ENCODE measurements at places on chromosomes 1 and 21.
A peak's percentile ranks its signal among the peaks of the same experiment; 100 is the strongest.

GRCh38 chr1:239608469-239608868 lies 222.1 kb downstream of the CHRM3 start:
- no peak for DNase-seq

DNA sequence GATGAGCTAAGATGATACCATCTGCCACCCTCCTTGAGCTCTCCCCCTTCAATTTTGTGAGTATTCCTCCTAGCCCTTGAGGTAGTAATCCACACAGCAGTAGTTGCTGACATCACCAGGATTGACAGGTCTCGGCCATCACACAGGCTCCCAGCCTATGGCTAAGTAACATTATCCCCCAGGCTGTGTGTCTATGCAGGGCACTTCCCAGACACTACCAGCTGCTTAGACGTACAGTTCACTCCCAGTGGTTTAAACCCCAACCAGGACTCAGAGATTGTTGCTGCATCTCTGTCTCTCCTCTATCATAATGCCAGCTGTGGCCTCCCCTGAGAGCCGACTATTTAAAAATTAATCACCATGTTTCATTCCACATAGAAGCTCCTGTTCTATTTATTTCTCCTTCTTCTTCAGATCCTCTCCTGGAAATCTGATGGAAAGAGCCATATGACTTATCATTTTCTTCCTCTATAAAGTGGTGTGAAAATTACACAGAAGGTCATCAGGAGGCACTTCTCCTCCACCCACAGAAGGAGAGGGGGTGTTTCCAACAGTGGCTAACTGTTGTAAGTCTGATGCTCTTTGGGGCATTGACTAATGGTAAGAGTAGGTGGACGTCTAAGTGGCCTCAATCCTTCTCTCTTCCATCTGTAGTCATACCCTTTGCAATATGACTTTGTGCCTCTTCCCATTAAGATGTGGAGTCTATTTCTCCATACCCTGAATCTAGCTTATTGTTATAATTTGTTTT lies 396.3 kb downstream of the SETD4 start:
- peak; percentile 84 for DNase-seq

DNA sequence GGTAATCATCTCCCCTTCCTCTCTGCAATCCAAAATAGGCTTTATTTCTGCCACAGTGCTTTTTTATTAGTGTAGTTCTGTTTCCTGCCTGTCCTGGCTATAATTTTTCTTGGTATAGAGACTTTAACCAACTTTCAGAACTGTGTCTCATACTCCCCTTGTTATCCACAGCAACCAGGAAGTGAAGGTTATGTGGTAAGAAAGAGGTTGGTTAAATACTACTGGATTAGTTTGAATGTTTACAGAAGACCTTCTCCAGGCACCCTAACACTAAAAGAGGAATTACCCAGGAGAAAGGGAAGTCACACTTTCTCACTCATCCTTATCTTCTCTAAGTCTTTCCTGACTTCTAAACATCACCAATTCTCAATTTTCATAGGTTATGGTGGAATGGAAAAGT lies 17.8 kb upstream of the TNFSF4 start:
- DNase-seq: no peak

DNA sequence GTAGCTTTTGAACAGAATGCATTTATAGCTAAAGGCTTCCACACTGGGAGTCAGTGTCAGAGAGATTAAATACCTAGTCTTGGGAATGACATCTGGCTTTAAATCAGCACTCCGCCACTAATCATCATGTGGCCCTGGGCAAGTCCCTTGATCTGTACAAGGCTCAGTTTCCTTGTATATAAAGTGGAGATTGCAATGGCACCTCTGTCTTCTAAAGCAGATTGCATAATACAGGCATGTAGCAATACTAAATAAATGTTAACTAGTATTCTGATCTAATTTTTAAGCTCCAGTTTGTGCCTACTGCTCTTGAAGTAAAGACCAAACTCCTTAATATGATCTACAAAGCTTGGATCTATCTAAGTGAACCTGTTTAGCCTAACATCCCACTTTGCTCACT lies 249.4 kb downstream of the PLPP3 start:
- DNase-seq: peak; percentile 73

DNA sequence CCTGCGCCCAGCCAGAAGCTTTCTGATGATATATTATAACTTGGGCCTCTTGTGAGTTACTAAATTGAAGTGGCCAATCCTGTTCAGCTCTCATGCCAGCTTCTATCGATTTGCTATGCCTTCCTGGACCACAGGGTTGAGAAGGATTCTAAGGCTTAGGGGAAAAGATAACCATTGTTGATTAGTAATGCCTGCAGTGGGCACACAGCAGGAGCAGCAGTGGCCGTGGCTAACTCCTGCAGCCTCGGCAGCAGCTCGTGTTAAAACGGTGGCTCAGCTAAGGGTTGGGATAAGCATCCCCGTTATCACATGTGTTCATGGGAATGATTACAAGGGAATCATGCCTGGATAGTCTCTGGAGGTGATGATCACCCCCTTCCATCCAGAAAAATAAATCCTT lies 20.5 kb upstream of the KCNE2 start:
- DNase-seq: no peak

- DNase-seq: peak; percentile 51
Observed at GRCh38 chr1:63575340-63575826, 17.8 kb upstream of the PGM1 start.

GRCh38 chr1:230584660-230585059 lies 57.6 kb upstream of the COG2 start:
- no peak for DNase-seq

GRCh38 chr21:30211071-30211470 lies 4.8 kb downstream of the CLDN8 start:
- DNase-seq: no peak

GRCh38 chr1:54409156-54410142 lies 3.3 kb upstream of the SSBP3 start:
- DNase-seq: peak; percentile 42

DNA sequence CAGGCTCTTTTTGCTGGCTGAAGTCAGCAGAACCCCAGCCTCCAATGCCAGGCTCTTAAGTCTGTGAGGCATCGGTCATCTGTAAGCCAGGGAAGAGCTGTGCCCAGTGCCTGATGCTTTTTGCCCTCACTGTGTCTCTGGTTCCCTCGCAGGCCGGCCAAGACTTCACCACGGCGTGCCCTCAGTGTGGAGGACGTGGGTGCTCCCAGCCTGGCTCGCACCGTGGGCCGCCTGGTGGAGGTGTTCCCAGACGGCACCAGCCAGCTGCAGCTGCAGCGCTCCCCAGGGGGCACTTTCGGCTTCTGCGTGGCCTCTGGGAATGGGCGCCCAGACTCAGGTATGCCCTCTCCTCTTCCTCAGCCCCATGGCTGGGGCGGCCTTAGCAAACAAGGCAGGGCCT lies 32.5 kb downstream of the KIAA1614 start:
- DNase-seq: no peak

DNA sequence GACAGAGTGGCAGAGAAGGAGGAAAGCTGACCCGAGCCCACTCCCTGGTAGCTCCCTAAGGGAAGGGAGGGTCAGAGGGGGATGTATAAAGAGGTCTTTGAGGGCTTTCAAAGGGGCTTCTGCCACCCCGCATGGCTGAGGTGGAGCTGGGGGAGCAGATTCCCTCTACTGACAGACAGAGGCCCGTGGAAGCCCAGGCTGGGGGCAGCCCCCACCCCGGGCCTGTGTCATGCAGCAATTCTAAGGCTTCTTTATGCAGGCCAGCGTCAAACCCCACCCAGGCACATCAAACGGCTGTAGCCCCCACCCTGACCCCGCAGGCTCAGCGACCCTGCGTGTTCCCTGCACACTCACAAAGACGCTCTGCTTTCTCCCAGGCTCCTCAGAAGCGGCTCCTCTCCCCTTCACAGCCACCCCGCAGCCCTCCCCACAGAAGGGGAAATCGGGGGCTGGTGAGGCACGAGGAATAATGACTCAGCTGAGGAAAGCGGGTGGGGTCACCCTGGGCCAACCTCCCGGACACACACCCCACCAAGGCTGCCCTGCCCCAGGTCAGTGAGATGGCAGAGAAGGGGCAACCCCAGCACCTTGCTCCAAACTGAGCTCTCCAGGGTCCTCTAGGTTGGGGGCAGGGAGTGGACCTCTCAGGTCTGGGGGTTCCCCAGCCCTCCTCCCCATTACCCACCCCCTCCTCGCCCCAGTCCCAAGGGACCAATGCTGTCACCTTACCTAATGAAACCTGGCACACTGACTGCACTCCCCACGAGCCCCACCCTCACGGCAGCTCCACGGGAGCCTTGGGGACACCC lies 10.8 kb downstream of the SLC45A3 start:
- DNase-seq: peak; percentile 83

DNA sequence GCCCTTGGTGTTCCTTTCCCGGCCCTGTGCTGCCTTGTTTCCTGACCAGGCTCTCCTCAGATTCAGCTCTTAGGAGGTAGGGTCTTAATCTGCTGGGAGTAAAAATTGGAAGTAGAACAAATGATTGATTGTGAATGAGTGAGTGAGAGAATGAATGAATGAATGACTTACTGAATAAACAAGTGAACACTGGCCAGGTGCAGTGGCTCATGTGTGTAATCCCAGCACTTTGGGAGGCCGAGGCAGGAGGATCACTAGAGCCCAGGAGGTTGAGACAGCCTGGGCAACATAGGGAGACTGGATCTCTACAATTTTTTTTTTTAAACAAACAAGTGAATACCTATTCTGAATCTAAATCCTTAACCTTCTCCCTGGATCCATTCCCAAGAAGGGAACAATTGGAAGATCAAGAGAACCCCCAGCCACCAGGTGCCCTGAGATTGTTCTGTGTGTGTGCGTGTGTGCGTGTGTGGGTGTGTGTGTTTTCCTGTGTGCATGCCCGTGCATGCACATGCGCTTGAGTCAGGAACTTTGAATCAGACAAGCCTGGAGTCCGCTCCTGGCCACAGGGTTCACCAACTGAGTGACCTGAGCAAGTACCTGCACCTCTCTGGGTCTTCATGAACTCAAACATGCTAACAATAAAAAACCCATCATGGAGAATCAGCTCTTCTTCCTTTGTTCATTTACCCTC lies 24.3 kb upstream of the CITED4 start:
- peak; percentile 34 for DNase-seq

DNA sequence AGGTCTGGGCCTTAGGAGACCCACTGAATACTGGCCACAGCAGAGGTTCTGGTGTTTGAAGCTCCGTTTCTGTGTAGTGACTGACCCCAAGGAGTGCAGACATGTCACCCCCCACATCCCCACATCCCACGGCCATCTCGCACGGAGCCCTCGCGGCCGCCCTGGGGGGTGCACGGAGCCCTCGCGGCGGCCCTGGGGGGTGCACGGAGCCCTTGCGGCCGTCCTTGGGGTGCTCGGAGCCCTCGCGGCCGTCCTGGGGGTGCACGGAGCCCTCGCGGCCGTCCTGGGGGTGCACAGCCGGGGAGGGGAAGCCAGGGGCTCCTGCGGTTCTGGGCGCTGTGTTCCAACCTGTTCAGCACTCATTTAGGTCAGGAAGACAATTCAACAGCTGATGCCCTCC lies 68.4 kb downstream of the SCCPDH start:
- DNase-seq: no peak

- no peak for DNase-seq
Observed at GRCh38 chr1:205267306-205267902, 39.7 kb downstream of the TMCC2 start.

DNA sequence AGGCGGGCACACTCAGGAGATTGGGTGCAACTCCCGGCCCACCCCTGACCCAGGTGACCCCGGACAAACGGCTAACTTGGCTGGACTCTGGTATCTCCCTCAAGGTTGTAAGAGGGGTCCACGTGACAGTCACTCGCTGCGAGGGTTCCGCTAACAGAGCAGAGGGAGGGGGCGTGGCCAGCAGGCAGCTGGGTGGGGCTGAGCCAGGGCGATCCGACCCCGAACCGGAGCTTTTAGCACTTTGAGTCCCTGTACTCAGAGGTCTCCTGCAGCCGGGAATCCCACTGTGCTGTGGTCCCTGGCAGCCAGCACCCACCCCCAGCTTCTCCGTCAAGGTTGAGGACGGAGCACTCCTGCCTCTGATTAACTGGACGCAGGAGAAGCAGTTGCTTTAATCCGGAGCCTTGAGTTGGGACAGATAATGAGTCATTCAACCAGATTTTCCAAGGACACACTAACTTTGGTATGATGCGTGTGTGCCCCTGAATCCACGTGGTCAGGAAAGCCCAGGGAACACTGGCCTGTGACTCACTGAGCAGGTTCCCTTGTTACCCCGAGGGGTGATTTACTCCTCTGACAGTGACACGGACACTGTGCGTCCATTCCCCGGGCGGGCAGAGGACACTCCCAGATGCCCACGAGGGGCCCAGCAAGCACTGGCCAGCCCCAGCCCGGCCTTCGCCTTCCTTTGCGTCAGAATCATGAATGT lies 16.8 kb downstream of the TRPM2 start:
- DNase-seq: peak; percentile 70

- DNase-seq: peak; percentile 38
Observed at GRCh38 chr1:168474322-168474721, 69.5 kb downstream of the XCL2 start.

DNA sequence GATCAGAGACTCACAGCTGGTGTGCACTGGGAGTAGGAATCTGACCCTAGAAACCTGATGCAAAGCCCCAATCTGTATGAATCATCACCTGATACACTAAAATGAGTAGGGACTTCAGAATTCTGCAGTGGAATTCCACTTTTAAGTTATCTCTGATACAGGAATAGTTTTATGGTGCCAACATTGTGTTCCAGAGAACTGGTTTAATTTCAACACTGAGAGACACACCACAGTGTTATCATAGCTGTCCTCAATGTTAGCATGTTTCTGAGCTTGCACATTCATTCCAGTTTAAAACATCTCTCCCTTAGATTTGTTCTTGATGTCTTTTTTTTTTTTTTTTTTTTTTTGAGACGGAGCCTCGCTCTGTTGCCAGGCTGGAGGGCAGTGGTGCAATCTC lies 7.1 kb downstream of the UTS2 start:
- no peak for DNase-seq

- DNase-seq: no peak
Observed at GRCh38 chr1:35575416-35575958, 2.4 kb downstream of the TFAP2E start.

GRCh38 chr1:78871249-78871648 lies 135.3 kb downstream of the ADGRL4 start:
- no peak for DNase-seq

GRCh38 chr1:96513136-96513535 lies 208.4 kb upstream of the PTBP2 start:
- DNase-seq: no peak

GRCh38 chr1:12125422-12126355 lies 41.1 kb upstream of the TNFRSF1B start:
- peak; percentile 74 for DNase-seq

DNA sequence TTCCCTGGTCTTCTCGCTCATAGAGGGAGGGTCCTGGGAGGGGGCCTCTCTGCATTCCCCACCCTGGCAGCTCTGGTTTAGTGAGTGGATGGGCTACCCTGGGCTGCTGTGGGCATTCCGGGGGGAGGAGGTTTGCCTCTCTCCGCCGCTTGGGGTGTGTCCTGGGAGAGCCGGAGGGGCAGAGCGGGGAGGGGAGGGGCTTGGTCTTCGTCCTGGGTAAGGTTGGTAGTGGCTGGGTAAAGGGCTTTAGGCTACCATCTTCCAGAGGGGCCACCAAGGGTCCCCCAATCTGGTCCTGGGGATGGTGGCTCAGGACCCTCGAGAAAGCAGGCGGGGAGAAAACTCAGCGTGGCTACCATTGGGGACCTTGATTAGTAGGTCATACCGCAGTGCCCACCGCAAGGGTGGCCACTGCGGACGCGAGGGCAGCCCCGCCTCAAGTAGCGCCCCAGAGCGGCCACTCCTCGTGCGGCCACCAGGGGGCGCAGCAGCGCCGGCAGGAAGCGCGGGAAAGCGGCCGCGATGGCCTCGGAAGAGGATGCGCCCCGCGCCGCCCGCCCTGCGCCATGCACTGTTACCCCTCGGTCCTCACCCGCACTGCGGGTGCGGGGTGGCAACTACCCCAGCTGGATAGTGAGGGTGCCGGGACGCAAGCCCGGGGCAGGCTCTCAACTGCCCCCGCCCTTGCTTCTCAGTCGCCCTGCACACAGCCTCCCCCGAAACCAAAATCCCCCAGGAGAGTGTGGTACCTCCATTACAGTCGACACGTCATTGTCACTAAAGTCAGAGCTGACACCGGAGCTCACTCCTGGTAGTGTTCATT lies 44.1 kb upstream of the SLC25A33 start:
- peak; percentile 74 for DNase-seq
